ENCODE measurements at places on chromosomes 4 and X. TPM values are rescaled to one million over a fixed set of nuclear protein-coding genes. Genes with fewer than 3 reads are reported as not detected.

GRCh38 chr4:139331185-139331584 lies 28.9 kb upstream of the NDUFC1 start:
- no peak for ATAC-seq

DNA sequence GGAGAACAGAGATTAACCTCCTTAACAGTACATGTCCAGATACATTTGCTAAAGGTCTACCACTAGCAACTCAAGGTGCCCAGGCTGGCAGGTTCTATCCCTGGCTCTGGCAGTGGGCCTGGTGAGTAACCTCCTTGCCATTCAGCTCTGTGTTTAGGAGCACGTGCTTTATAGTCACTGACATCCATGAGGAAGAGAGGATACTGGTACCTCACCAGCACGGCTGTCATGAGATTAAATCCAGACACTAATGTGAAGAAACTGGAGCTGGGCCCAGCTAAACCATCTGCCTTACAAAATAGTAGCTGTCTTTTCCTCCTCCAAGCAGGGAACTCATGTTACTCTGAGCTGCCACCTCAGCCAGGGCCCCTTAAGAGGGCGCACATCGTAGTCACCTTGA lies 45.3 kb downstream of the GPRASP3 start:
- ATAC-seq = no peak

DNA sequence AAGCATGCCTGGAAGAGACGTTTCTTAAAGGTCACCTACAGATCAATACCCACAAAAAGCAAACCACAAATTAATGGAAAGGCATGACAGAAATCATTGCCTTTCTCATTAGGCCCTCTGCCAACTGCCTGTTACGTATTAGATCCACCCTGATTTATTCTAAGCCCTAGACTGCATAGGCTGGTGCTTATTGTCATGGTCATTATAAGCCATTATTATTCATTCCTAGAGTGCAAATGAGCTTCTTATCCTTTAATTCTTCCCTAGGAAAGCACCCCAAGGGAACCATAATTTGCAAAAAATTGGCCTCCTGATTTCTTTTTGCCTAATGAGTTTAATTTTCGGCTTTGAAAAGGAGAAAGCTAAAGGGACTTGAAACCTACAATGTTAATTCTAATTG lies 184.2 kb upstream of the GPRIN3 start:
- ATAC-seq = no peak

- ATAC-seq = no peak
These were observed 5.6 kb downstream of the G6PD start for GRCh38 chrX:154540897-154541535.

DNA sequence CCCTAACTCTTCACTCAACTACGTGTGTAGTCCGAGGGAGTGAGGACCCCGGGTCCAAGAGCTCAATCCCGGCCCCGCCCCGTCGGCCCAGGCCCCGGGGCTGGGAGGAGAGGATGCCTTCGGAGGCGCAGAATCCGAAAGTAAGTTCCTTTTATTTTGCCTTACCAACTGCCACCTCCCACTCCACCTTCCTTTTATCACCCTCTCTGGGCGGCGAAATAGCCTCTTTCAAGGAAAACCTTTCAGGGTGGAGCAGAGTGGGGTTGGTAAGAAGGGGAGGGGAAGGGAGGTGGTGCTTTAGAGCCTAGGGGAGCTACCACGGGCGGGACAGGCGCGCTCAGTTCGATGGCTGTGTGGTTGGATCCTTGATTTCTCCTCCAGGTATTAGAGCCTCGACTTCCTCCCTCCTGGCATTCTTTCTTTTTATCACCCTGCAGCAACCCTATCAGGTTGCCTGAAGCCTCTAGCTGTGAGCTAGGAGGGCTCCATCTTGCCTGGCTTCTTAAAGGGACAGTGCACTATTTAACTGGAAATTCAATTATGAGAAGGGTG lies 191.2 kb downstream of the RRAGB start:
- ATAC-seq = peak; percentile 74

DNA sequence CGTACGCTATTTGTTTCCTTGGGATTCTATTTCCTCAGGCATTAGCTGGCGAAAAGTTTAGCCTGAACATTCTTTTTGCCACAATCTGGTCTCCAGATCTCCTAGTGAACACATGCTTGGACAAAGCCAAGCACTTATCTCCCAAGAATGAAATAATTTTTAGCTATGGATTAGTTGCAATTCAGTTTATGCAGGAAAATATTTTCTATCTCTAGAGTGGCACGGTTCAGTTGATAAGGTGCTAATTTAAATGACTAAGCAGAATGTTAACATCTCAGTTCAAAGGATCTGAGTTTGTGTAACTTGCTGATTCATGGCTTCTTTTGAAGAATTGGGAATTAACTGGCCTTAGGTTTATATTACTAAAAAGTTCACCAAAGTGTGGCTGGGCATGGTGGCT lies 58.1 kb upstream of the JADE1 start:
- no peak for ATAC-seq

- ATAC-seq = peak; percentile 62
These were observed at the start of gene HPGD for GRCh38 chr4:174522183-174523024. HPGD (minus strand) TSS chr4:174522488; CDS start chr4:174522451, 37 bp downstream.

DNA sequence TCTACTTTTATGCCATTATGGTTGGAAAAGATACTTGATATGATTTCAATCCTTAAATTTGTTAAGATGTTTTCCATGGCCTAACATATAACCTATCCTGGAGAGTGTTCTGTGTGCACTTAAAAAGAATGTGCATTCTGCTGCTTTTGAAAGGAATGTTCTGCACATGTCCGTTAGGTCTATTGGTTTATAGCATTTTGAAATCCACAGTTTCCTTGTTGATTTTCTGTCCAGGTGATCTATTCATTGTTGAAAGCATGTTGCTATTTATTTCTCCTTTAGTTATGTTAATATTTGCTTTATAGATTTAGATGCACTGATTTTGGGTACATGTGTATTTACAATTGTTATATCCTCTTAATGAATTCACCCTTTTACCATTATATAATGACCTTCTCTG lies 5.7 kb upstream of the KLKB1 start:
- ATAC-seq = no peak

DNA sequence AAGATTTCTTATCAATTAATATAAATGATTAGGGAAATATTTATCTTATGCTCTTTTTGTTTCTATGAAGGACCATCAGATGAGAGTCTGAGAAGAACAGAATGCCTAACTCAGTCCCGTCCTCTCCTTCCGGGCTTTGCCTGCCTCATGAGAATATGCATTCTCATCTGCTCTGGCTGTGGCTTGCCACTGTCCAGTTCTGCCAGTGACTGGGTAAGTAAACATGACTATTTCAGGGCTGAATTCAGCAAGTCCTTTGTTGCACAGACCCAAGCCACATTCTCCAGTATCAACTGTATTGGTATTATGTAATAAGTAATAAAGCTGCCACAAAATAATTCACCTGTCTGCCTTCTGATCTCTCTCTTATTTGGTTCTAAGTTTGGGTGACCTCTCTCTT lies 110.7 kb downstream of the WDFY3 start:
- ATAC-seq = peak; percentile 29

- no peak for ATAC-seq
These were observed 708 bp downstream of the TMSB4X start for GRCh38 chrX:12975670-12975965.

DNA sequence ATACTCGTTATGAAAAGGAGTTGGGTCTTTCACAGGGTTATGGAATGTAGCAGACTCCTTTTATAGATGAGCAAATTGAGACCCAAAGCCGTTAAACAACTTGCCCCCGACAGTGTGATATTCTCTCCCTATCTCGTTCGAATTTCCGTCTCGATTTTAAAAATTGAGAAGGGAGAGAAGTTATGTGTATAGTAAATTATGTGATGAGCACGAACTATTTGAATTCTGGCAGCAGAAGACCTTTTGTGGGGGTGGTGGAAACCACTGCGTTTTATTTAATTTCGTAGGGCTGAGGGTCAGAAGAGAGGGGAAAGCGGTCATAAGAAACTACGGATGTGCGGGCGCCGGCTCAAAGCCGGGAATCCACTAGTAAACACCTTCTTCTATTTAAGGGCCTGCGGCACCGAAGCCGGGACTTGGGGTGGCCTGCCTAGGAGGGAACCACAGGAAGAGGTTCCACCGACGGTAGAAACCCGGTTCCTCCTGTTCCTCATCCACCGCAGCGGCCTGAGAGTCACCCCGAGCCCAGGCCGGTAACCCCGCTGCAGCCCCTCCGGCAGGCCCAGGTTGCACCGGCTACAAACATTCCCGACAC lies 1.5 kb upstream of the DDX3X start:
- no peak for ATAC-seq

GRCh38 chr4:14783011-14783877 lies 219.0 kb upstream of the CPEB2 start:
- peak; percentile 63 for ATAC-seq

DNA sequence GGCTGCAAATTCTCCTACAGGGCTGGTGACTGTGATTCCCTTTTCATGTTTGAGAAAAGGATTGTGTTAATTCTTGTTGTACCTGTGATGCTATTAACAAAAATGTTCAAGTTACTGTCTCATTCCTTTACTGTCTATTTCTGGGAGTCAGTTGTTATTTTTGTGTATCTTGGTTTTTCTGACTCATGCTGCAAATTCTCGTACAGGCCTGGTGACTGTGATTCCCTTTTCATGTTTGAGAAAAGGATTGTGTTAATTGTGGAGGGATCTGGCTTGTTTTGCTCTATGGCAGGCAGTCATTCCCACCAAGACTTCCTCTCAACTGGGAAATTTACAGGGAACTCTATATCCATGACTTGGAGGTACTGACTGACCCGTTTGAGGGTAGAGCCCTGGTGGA lies 693.4 kb upstream of the INTU start:
- no peak for ATAC-seq

- peak; percentile 55 for ATAC-seq
These were observed 542 bp downstream of the RNF150 start for GRCh38 chr4:141132709-141133145.

GRCh38 chr4:108484187-108484586 lies 136.2 kb upstream of the RPL34 start:
- ATAC-seq = no peak

GRCh38 chr4:90181644-90182043 lies 54.5 kb downstream of the CCSER1 start:
- ATAC-seq = no peak

DNA sequence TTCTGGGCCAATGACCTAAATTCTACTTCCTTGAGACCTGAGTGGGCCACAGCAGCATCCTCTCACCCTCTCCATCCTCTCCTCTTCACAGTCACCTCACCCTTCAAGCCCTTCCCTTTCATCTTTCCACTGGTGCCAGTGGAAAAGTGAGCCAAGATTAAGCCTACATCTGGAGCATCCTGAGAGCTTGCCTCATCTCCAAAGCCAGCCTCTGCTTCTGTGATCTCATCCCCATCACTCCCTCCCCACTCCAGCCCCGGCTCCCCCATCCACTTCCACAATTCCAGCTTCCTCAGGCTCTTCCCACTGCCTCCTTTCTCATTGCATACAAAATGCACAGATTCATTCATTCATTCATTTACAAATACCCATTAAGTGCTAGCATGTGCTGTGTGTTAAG lies 10.1 kb upstream of the RASL11B start:
- no peak for ATAC-seq

DNA sequence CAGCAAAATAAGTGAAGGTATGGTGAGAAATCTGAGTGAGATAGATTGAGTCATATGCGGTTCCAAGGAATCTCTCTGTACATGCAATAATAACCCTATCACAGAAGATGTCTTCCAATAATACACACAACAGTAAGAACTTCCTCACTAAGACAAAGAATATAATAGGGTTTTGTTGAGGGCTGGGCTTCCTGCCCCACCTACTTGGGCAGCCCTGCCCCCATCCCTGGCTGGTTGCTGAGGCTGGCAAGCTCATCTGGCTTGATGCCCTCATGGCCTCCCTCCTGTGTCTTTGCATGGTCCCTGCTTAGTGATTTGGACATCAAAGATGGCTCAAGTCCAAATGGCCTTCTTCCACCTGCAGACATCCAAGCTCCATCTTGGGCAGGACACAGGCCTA lies 2.7 kb downstream of the GEMIN8 start:
- no peak for ATAC-seq

- no peak for ATAC-seq
These were observed 17.7 kb downstream of the MID1 start for GRCh38 chrX:10602646-10603045.

- no peak for ATAC-seq
These were observed 153.7 kb downstream of the TBCK start for GRCh38 chr4:106162278-106162677.

GRCh38 chr4:75997946-75998345 lies 7.2 kb upstream of the SDAD1 start:
- no peak for ATAC-seq

DNA sequence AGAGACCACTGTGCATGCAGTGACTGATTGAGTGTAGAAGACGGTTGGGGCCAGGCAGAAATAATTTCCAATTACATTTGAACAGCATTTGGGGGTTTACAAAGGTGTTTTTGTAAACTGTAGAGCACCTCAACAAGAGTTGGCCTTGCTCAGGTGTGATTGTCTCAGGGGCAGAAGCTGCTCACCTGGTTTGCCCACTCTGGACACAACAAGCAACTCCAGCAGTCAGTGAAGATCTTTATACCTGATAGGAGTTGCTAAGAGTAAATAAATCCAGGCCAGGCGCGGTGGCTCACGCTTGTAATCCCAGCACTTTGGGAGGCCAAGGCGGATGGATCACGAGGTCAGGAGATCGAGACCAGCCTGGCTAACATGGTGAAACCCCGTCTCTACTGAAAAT lies 221.3 kb downstream of the RAB28 start:
- ATAC-seq = no peak

GRCh38 chr4:27020603-27021002 lies 160.0 kb downstream of the STIM2 start:
- ATAC-seq = no peak

- ATAC-seq = peak; percentile 19
These were observed 733 bp upstream of the NAA15 start for GRCh38 chr4:139300431-139301112.

DNA sequence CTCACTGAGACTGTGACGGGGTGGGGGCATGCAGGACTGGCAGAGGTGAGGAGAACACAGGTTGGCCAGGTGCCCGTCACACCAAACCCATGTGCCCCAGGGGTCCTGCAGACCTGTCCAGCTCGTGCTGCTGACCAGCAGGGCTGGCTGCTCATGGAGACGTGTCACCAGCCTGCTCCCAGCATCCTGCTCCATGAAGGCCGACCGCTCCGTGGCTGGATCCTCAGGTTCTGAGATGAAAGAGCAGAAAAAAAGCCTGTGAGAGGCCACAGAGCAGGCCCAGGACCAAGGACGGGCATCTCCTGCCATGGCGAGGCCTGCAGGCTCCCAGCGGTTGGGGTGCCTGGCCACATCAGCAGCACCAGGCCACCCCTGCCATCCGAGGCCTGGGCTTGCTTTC lies 71.7 kb upstream of the DRD5 start:
- ATAC-seq = no peak

- ATAC-seq = no peak
These were observed 20.4 kb upstream of the TMEM154 start for GRCh38 chr4:152700151-152700550.

RCHY1 gene
- 18.2 TPM for total RNA-seq

IL21 gene
- total RNA-seq = not detected

YY2 gene
- total RNA-seq = 0.73 TPM

BRS3 gene
- total RNA-seq = 0.10 TPM

NAA11 gene
- 4.7 TPM for total RNA-seq

DOK7 gene
- 1.8 TPM for total RNA-seq

GYPB gene
- total RNA-seq = not detected

TNMD gene
- total RNA-seq = not detected

DCLK2 gene
- 41.2 TPM for total RNA-seq

COX18 gene
- total RNA-seq = 17.1 TPM

F8A3 gene
- not detected for total RNA-seq

C4orf50 gene
- 1.2 TPM for total RNA-seq

RTL9 gene
- total RNA-seq = 0.50 TPM

CCDC120 gene
- 2.6 TPM for total RNA-seq

GNRHR gene
- 1.2 TPM for total RNA-seq

KCNE5 gene
- total RNA-seq = not detected

USP17L30 gene
- not detected for total RNA-seq

GAGE12E gene
- total RNA-seq = not detected

CENPVL2 gene
- 1.0 TPM for total RNA-seq

RBMXL3 gene
- 0.66 TPM for total RNA-seq
